ENCODE measurements at places on chromosomes 1 and 21. TPM values are rescaled to one million over a fixed set of nuclear protein-coding genes. Genes with fewer than 3 reads are reported as not detected.
A peak's percentile ranks its signal among the peaks of the same experiment; 100 is the strongest.

The OR2T29 gene
- not detected for total RNA-seq

The LCE1F gene
- total RNA-seq: not detected

The PRDM16 gene
- total RNA-seq: 1.4 TPM

The IGSF9 gene
- total RNA-seq: 0.06 TPM

The TEDDM1 gene
- not detected for total RNA-seq

The SELL gene
- not detected for total RNA-seq

The UBL4B gene
- total RNA-seq: not detected

The SPRR2A gene
- not detected for total RNA-seq

GRCh38 chr1:89609781-89610456 lies 23.0 kb upstream of the LRRC8C start:
- no peak for DNase-seq

GRCh38 chr1:177145106-177146070 lies 19.1 kb downstream of the ASTN1 start:
- DNase-seq: no peak

DNA sequence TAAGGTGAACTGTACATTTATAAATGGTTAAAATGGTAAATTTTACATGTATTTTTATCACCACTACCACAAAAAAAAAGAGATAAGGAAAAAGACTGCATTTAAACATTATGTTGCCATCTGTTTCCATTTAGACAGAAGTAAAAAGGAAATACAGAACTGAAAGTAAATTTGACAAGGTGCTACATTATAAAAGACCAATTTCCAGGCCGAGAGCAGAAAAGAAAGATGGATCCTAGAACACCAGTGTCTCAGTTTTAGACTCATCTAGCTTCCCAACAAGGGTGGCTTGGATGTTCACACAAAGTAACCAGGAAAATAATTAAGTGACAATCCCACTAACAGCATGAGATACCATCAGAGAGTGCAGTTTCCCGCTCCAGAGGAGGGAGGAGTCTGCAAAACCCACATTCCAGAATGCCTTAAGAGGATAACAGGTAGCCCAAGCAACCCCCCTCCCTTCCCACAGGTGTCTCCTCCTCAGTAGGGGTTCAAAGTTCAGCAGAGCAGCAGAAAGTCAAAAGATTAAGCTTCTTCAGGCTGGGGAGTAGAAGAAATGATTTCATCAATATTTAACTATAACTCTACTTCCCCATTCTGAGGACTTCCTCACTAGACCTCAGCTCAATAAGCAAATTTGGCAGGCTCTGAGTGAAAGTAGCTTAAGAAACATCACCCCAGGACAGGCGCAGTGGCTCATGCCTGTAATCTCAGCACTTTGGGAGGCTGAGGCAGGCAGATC lies 11.8 kb downstream of the TPM3 start:
- DNase-seq: no peak

DNA sequence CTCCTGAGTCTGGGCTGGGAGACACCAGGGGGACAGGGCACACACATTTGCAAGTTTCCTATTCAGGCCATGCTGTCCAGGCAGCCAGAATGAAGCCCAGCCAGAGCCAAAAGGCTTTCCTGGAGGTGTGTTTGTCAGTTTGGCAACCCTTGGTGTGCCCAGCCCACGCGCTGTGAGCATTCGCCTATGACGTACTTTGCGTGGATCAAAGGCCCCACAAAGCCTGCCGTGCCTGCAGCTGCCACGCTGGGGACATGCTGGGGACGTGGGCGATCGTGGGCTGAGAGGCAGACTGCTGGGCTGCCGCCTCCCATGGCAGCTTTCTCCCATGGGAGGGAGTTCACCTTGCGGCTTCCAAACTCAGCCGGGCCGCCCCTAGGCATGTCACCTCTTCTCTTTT lies 57.5 kb downstream of the CD247 start:
- no peak for DNase-seq

DNA sequence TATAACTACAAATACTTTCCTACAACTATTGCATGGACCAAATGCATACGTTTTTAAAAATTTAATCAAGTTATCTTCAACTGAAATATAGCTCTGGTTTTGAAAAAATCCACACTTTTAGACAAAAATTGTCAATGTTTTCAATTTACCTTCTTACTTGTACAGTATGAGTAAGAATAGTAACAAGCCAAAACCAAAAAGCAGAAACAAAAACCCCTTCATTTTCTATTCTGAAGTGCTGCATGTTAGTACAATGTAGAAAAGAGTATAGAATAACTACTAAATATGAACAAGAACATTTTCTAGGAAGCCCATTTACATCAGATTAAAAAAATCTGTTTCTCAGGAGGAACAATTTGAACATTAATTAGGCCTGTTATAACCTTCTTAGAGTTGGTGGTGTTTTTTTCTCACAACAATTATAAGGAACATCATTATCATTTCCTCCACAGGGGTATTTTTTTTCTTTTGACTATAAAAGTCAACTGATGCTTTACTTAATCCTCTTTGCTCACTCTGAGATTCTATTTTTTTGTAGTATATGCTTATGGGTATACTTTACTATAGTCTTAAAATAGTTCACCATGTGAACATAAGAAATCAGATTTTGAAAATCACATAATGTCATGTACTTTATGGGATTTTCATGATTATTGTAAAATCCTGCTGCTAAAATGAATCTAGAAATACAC lies 475.4 kb downstream of the PTBP2 start:
- DNase-seq: no peak

DNA sequence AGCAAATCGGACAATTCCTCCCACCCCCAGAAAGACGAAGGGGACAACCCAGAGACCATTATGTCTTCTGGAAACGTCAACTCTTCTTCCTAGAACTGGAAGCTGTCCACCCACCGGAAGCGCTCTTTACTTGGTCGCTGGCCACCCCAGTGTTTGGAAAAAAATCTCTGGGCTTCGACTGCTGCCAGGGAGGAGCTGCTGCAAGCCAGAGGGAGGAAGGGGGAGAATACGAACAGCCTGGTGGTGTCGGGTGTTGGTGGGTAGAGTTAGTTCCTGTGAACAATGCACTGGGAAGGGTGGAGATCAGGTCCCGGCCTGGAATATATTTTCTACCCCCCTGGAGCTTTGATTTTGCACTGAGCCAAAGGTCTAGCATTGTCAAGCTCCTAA lies 3.2 kb downstream of the S1PR1 start:
- no peak for DNase-seq

GRCh38 chr1:46137916-46138315 lies 5.5 kb upstream of the PIK3R3 start:
- peak; percentile 18 for DNase-seq
